ENCODE measurements at places on chromosomes 1 and 21.

GRCh38 chr1:51268634-51269033, 32.6 kb downstream of the RNF11 start:
- H3K27me3 ChIP-seq = no peaks in the 10 kb centered on the region
- DNase-seq = no peak
- H3K4me3 ChIP-seq = no peak overlapping the region
- H3K36me3 ChIP-seq = peaks cover 12% of the 10 kb centered on the region
- no peak overlapping the region for H3K27ac ChIP-seq

GRCh38 chr1:29258189-29258975, 22.1 kb downstream of the PTPRU start:
- no peaks in the 10 kb centered on the region for H3K27me3 ChIP-seq
- H3K36me3 ChIP-seq = no peaks in the 10 kb centered on the region
- H3K27ac ChIP-seq = no peak overlapping the region
- 0 out of 2 replicates have a peak, but pooled peaks cover 8% of the 10 kb centered on the region for H3K4me1 ChIP-seq
- no peak overlapping the region for H3K4me3 ChIP-seq

DNA sequence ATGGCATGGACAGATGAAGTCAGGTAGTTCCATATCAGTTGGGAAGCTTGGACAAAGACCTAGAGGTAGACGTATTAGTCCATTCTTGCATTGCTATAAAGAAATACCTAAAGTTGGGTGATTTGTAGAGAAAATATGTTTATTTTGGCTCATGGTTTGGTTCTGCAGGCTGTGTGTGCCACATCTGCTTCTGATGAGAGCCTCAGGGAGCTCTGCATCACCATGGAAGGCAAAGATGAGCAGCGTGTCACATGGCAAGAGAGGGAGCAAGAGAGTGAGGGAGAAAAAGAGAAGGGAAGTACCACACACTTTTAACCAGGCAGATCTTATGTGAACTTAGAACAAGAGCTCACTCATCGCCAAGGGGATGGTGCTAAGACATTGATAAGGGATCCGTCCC, 9.0 kb downstream of the TSACC start:
- no peak overlapping the region for H3K4me3 ChIP-seq
- no peak for DNase-seq
- H3K27me3 ChIP-seq = no peaks in the 10 kb centered on the region
- no peaks in the 10 kb centered on the region for H3K4me1 ChIP-seq

GRCh38 chr1:160830321-160831153, 32.1 kb downstream of the CD244 start:
- no peaks in the 10 kb centered on the region for H3K36me3 ChIP-seq
- H3K27me3 ChIP-seq = no peaks in the 10 kb centered on the region
- peak; percentile 64 for DNase-seq
- peaks cover 28% of the 10 kb centered on the region for H3K4me1 ChIP-seq

DNA sequence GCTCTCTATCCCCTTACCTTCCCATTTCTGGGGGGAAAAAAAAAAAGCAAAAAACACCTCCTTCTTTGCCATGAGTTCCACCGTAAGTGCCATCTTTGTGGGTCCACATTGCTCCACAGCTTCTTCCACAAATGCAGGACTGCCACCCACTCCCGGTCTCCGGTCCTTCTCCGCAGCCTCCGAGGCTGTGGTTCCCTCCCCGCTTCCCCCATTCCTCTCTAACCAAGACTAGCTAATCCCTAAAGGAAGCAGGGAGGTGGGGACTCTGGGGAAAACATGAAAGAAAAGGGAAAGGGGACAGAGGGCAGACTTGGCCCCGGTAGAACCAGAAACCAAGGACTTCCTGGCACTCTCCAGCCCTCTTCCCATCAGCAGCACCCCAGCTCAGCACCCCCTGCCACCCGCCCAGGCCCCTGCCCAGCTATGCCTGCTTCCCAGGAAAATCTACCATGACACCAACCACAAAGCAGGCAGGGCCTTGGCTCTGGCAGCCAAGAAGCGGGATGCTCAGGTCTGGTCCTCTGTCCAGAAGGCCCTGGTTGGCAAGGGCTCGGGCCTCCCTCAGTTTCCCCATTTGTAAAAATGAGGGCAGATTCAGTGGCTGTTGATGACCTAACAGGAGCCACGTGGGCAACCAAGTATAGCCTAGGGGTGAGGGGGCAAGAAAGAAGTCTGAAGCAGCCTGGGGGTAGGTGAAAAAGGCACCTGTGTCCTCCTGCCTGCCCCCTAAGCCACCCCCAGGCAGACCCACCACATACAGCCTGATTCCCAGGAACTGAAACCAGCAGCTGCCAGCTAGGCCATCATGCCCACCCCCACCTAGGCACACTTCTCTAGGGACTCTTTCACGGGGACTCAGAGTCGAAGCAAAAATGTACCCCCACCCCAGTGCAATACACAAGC, 2.5 kb downstream of the EPHA2 start:
- no peaks in the 10 kb centered on the region for H3K27me3 ChIP-seq
- DNase-seq = no peak
- peak overlapping the region; percentile 81 for H3K27ac ChIP-seq
- H3K4me1 ChIP-seq = peaks cover 59% of the 10 kb centered on the region

DNA sequence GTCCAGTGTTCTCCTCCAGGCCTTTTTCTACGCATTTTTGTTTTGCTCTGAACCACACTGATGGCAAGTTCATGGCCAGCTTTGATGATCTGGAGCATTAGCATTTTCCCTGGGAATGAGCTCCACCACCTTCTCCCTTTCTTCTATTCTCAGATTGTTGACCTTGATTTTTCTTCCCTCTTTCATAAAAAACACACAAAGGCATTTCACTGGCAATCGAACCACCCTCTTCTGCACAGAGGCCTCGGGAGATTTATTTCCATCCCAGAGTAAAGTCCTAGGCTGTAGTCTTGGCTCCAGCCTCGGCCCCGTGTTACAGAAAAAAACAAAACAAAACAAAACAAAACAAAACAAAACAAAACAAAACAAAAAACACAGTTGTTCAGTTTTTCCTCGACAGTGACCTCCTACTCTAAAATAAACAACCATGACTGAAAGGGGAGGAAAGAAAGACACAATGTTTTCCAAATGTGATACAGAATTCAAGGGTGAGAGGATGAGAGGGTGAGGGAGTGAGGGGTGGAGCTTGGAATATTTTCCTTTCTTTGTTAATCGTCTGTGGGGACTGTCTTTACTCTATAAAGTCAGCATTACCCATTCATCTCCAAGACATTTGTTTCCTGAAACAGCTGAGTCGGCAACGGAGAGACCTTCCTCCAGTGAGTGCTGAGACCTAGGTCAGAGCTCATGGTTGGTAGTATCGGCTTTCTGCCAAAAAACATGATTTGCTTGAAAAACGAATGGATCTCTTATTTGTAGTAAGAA, 29.8 kb upstream of the RNF186 start:
- H3K4me1 ChIP-seq = no peaks in the 10 kb centered on the region
- H3K4me3 ChIP-seq = no peak overlapping the region
- no peaks in the 10 kb centered on the region for H3K27me3 ChIP-seq
- no peaks in the 10 kb centered on the region for H3K36me3 ChIP-seq

- no peak overlapping the region for H3K27ac ChIP-seq
- H3K4me1 ChIP-seq = no peaks in the 10 kb centered on the region
These were observed 5.9 kb upstream of the BARHL2 start for GRCh38 chr1:90722874-90723589.

- no peaks in the 10 kb centered on the region for H3K36me3 ChIP-seq
- no peak overlapping the region for H3K4me3 ChIP-seq
- no peaks in the 10 kb centered on the region for H3K4me1 ChIP-seq
These were observed 78.3 kb upstream of the NFASC start for GRCh38 chr1:204792354-204792692.

- DNase-seq = no peak
- no peaks in the 10 kb centered on the region for H3K36me3 ChIP-seq
- peaks cover 6% of the 10 kb centered on the region for H3K4me1 ChIP-seq
- H3K4me3 ChIP-seq = no peak overlapping the region
- no peak overlapping the region for H3K27ac ChIP-seq
These were observed 7.8 kb downstream of the STMN1 start for GRCh38 chr1:25898223-25899015.

DNA sequence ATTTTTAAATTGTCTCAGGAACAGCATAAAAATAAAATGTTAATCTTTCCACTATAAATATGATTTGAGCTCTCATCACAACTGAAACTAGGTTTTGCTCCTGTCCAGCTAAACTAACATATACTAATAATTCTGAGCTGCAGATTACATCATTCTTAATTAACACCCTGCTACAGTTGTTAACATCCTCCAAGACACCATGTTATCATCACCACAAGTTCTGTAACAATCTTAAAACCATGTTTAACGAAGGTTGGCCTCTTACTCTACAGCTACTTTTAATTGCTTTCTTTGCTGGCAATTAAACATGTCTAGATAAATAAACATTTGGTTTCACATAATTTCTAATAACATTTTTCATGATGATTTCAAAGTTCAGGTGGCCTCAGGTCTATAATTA, 240.9 kb downstream of the FAF1 start:
- H3K4me1 ChIP-seq = no peaks in the 10 kb centered on the region
- no peak for DNase-seq
- no peak overlapping the region for H3K27ac ChIP-seq
- no peaks in the 10 kb centered on the region for H3K36me3 ChIP-seq
- H3K27me3 ChIP-seq = no peaks in the 10 kb centered on the region

DNA sequence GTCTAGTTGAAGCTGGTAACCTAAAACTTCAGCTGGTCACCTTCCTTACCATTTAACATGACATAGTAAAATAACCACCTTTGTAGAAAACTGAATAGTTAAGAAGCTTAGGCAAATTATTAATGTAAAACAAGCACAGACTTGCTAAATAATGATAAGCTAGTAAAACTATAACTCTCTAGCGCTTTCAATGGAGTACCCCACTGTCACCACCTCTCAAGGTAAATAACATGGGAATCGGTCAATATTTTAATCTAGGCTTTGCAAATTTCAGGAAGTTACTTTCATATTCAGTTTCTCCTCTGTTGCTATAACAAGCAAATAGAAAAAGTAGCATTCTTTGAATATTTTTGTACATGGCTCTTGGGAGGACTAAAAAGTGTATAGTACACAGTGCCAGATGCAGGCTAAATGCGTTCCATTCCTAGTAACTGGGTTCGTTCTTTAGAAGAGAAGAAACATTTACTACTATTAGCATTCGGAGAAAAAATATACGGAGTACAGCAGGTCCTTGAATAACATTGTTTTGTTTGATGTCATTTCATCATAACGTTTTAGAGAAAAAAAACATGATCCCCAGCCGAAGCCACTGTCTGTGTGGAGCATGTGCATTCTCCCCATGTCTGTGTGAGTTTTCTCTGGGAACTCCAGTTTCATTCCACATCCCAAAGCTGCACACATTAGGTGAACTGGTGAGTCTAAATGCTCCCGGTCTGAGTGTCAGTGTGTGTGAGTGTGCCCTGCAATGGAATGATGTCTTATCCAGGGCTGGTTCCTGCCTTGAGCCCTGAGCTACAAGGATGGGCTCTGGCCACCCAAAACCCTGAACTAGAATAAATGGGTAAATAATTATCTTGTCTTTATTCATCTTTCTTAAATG, 52.5 kb downstream of the EPRS1 start:
- DNase-seq = no peak
- no peaks in the 10 kb centered on the region for H3K27me3 ChIP-seq
- H3K4me3 ChIP-seq = no peak overlapping the region
- peaks cover 28% of the 10 kb centered on the region for H3K36me3 ChIP-seq

DNA sequence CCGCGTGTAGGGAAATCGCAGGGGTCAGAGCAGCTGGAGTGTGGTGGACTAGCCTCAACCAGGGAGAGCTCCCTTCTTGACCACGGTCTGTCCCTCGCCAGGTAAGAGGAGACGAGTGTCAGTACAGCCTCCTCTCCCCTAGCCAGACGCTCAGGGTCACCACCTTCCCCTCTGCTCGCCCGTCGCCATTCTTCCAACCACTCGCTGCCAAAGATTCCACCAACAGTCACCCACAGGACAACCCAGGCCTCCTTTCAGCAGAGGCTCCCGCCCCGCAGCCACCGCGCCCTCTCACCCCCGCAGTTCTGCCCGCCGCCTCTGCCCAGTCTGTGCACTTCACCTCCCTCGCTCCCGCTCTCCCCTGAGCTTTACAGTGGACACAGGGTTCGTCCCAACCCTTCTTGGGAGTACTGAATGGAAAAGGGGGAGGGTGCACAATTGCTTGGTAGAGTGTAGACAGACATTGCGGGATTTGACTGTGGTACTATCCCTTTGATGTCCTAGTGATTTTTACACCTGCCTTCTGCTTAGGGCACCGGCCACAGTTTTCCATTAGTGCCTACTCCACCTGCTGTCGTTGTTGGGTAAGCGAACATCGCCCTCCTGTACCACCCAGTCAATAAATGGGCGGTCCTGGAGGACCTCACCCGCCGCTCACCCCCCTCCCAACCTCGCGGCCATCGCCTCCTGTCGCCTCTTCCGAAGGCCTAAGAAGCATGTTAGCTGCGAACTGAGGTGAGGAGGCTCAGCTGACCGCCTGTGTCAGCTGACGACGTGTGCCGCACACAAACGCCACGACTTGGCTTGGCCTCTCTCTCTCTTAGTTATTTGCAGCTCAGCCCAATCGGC, 9.2 kb upstream of the NBPF11 start:
- no peak overlapping the region for H3K27ac ChIP-seq
- H3K27me3 ChIP-seq = 0 out of 2 replicates have a peak, but pooled peaks cover 3% of the 10 kb centered on the region
- no peaks in the 10 kb centered on the region for H3K36me3 ChIP-seq
- DNase-seq = no peak
- no peak overlapping the region for H3K4me3 ChIP-seq

DNA sequence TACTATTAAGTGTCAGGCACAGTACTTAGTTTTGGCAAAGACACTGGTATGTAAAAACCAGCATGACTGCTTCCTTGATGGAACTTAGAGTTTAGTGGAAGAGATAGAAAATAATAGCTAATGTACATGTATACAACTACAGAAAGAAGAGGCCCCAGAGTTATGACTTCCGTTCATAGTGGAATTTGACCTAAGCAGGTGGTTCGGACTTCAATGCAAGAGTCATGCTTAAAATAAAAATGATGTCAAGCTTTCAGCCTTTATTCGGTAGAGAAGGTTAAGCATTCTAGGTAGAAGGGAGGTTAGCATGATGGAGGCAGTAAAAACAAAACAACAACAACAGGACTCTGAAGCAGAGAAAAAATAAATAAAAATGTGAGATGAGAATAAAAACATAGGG, 165.9 kb downstream of the KCNT2 start:
- DNase-seq = no peak
- no peak overlapping the region for H3K27ac ChIP-seq

- H3K27me3 ChIP-seq = no peaks in the 10 kb centered on the region
- no peak overlapping the region for H3K27ac ChIP-seq
- no peaks in the 10 kb centered on the region for H3K36me3 ChIP-seq
- no peak for DNase-seq
- no peak overlapping the region for H3K4me3 ChIP-seq
These were observed 9.3 kb downstream of the MYBPH start for GRCh38 chr1:203166192-203166940.

DNA sequence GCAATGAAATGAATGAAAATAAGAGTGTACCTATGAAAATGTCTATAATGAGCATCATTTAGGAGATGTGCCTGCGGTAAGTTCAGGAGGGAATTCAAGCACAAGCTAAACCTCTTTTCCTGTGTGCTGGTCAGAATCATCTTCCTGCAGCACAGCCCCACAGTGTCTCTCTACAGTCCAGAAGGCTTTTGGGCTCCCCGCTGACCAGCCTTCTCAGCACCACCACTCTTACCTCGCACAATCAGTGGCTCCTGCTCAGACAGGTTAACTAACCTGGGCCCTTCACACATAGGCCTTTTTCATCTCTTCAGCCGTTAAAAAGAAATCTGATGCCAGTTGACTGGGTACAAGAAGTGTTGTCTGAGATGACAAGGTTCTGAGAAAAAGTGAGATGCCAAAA, 57.7 kb downstream of the LRRC8C start:
- H3K27ac ChIP-seq = no peak overlapping the region
- no peaks in the 10 kb centered on the region for H3K27me3 ChIP-seq
- H3K36me3 ChIP-seq = no peaks in the 10 kb centered on the region
